Stimulated activated memory B cell treated with anti-CD40 and anti-IgM and Interleukin-4, amounts not matched to agents 10 μg/mL and 1 μg/mL and 100 μg/mL, for 72 hours (primary cell): ENCODE measurements at places on chromosomes 2 and 18.

- ATAC-seq: no peak
Observed at GRCh38 chr18:55650363-55650870, 62.4 kb upstream of the TCF4 start.

DNA sequence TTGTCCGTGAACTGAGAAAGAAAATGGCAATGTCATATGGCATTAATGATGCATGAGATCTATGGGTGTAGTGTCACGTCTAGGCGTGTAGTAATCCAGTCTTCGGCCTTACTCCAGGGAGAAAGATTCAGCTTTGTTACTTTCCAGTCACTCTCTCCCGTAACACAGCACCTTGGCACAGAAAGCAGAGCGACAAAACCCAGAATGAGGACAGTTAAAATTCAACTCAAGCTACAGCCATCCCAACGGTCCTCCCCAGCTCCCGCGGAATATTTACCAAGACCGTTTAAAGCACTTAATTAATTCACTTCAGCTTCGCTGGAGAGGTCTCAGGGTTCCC lies 797 bp upstream of the CRIM1 start:
- ATAC-seq: no peak

GRCh38 chr18:24868311-24868710 lies 407.9 kb downstream of the HRH4 start:
- no peak for ATAC-seq

- no peak for ATAC-seq
Observed at GRCh38 chr2:152099367-152100050, 665 bp upstream of the CACNB4 start.

- ATAC-seq: no peak
Observed at GRCh38 chr2:32222966-32223365, 41.7 kb downstream of the NLRC4 start.

DNA sequence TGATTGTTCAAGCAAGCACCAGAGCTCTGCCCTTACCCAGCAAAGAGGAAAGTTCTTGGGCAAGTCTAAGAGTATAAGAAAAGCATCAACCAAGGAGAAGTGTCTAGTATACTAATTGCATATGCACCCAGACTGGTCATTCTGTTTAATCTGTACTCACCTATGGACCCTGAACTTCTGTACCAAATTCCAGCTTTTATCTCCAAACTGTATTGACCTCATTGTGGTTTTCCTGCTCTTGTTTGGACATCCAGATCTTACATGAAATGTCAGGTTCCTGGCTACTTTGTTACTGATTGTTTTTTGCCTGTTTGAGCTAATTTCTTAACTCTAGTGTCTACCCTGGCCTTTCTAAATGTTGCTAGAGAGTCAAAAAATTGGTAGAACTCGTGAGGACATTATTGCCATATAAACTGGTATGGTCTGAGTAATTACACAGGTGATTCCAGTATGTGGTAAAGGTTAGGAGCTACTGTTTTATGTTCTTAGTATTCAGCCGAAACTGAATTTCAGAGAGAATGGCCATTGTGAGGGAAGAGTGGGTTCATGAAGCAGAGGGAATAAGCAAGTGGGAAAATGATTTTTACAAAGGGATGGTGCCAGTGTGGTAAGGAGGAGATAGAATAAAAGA lies 146.3 kb downstream of the HNMT start:
- no peak for ATAC-seq

- no peak for ATAC-seq
Observed at GRCh38 chr2:8658064-8658862, 23.6 kb upstream of the ID2 start.

DNA sequence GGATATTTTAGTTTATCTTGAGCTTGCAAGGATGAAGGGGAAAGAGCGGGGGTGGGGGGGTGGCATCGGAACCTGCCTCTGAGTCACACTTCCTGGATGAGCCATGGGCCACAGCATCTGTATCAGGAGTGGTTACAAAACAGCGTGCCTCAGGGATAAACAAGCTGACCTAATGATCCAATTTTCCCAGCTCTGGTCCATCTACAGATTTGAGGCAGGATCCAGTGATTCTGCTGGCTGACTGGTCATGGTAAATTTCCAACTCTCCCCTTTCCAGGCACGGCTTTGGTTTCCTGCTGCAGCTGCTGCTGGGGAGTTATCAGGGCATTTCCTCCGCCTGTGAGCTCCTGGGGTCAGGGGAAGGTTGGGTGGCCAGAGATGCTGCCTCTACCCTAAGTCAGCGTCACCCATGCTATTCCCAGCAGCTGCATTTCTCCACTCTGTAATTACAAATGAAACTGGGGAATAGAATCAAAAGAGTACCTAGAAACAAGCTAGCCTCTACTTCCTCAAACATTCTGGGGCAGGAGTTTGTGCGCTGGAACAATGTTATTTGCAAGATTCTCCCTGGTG lies 4.7 kb upstream of the HPCAL1 start:
- no peak for ATAC-seq

GRCh38 chr2:179584760-179585159 lies 276.7 kb downstream of the ZNF385B start:
- no peak for ATAC-seq

GRCh38 chr2:197677056-197677455 lies 1.7 kb upstream of the RFTN2 start:
- ATAC-seq: no peak

DNA sequence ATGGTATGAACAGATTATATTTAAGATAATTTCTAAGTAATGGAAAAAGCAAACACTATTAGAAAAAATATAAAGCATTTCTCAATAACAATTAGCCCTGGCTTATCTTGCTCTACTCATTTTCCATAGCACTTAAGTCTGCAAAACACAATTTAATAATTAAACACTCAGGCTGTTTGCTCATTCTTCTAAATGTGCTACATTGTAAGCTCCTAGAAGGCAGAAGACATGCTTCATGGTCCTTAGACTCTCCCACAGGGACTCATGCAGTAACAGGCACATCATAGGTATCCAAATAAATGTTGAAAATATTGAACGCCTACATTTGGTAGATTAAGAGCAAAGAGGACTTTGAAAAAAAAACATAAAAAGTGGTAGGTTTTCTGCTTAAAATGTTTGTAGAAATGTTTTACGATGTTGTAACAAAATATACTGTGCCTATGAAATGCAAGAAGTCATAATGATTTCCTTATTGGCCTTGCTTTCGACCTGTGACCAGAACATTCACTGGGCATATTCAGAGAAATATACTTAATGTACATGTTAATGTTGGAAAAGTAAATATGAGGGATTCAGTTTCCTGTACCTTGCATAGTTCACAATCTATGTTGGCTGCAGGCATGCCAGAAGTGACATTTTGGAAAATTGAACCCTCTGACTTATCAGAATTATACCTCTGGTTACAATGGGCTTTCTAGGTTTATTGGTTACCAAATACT lies 27.2 kb downstream of the G6PC2 start:
- ATAC-seq: no peak

DNA sequence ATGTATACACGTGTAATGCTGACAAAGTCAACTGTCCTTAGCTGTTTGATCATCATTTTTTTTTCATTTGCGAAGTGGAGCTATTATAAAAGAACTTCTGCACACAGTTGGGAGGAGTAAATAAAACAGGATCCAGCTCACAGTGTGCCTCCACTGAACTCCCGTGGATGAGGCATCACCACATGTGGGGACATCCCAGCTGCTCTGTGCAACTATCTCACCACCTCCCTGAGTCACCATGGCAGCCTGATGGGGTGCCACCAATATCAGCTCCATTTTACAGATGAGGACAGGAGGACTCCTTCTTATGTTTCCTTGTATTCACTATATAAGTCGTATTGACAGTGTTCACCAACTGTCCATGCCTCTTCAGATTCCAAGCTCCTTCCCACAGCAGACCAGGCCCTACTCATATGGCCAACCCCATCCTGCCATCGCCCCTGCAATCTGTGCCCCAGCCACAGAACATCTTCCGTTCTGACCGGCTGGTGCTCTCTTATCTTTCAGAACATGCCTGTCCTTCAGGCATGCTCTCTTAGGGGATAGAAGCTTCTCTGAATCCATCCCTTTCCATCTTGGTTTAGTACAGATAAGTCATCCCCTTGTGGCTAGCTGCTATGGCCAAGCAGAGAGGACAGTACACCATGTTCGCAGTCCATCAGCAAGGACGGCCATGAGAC lies 288.1 kb downstream of the RNF144A start:
- ATAC-seq: no peak

- ATAC-seq: no peak
Observed at GRCh38 chr2:239809391-239809790, 215.8 kb downstream of the NDUFA10 start.

GRCh38 chr2:241000831-241001321 lies 2.5 kb downstream of the SNED1 start:
- ATAC-seq: no peak

- ATAC-seq: no peak
Observed at GRCh38 chr2:133025004-133025403, 355.0 kb upstream of the LYPD1 start.

GRCh38 chr2:65395621-65396347 lies 36.6 kb downstream of the SPRED2 start:
- ATAC-seq: no peak

DNA sequence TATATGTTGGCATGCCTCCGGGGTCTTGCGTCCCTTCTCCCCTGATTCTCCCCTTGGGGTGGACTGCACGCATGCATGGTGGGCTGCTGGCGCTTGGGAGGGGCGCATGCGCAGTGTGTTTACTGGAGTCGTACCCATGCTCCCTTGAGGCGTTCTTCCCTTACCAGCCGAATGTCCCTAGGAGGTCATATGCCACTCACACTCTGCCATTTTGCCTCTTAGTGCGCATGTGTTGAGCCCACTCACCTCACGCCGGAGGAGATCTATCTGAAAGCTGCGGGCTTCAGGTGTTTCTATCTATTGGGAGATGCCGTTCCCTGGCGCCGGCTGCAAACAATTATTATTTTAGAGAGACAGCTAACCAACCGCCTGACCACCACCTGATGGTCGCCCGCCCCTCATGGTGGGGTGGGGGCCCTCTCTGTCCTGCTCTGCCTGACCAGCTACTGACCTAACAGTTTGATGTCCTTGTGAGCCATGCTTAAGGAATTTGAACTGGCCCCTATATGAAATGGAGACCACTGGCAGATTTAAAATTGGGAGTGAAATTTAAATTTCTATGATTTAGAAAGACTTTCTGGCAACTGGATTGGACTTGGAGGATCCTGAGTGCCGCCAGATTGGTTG lies 179.6 kb downstream of the RNF144A start:
- ATAC-seq: no peak

- no peak for ATAC-seq
Observed at GRCh38 chr2:198073253-198073652, 268.9 kb downstream of the PLCL1 start.

GRCh38 chr2:135052997-135053474 lies 944 bp downstream of the RAB3GAP1 start:
- peak; percentile 10 for ATAC-seq

- no peak for ATAC-seq
Observed at GRCh38 chr2:115483666-115484065, 1041.2 kb downstream of the DPP10 start.

DNA sequence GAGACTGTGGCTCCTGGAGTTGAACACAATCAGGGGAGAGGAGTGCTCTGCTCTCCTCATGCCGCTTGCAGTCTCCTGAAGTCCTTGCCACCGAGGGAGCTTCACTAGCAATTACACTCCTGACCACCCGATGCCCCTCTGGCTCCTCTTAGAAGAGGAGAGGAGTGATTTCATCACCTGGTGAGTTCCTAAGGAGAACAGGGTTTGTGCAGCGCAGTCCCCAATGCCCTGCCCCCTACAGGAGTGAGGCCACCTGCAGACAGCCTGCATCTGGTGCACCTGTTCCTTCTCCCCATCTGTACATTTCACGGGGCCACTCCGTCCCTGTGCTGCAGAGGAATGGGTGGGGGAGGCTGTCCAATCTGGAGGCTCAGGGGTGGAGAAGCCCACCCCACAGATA lies 267.2 kb downstream of the HRH4 start:
- no peak for ATAC-seq

DNA sequence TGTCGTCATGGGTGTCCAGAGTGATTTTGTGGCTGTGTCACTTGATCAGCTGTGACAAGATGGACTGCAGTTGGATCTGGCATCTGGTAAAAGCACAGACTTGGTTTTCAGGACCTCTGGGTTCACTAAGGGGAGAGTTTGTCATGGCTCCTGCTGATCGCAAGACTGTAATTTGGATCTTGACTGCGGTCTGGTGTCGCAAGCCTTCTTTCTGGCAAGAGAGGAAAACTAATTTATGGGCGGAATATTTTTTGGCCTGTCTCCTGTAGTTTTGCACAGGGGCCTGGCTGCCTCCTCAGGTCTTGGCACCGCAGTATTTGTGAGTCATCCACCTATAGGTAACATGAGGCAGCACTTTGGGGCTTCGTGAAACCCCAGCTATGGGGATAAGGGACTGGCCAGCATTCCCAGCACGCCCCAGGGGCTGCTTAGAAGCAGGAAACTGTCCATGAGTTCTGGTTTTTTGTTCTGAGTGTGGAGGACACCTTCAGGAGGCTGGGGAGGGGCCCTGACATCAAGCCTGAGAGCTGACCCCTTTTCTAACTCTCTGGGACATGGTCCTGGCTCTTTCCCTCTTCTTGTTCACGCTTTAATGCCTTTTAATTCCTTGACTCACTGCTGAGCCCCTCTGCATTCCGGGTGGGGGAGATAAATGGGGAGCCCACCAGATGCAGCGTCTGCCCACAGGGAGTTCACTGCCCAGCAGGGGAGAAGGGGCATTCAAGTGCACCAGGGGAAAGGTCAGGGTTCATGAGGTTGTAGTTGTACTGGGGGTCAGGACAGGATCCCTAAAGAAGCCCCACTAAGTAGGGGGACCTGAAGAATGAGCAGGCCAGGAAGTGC lies 12.2 kb downstream of the SH3BP4 start:
- no peak for ATAC-seq

- no peak for ATAC-seq
Observed at GRCh38 chr2:172040311-172040710, 40.6 kb downstream of the METAP1D start.

GRCh38 chr2:31255911-31256571 lies 22.1 kb downstream of the EHD3 start:
- peak; percentile 84 for ATAC-seq

DNA sequence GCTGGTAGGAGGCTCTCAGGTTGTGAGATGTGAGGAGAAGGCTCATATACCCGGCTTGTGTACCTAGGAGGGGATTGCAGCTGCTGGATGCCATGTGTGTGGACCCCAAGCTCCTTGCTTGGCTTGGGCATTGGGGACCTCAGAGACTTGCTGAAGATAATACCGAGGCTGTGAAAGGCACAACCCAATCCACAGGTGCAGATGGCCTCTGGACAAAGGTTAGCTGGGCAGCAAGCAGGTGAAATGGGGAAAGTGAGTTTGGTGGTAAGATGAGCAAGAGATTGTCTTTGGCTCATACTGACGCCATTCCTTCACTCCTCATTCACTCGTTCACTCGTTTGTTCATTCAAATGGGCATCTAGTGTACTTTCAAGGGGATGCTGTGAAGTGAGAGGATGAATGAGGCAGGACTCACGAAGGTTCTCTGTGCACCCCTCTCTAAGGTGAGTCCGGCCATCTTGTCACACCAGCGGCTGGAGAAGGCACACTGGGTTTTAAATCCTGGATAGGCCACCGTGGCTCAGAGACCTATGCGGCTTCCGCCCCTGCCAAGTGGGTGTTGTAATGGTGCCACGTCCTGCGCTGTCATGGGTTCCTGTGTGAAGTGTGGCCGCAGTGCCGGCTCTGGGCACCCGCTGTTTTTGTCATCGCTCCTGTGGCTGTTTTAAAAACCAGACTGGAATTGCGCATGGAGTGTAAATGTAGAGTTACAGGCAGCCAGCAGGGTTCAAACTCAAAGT lies 13.7 kb downstream of the FBLN7 start:
- ATAC-seq: no peak

- ATAC-seq: no peak
Observed at GRCh38 chr2:176595986-176596385, 326.7 kb downstream of the MTX2 start.
